Skin of body (tissue), 3 donors: ENCODE measurements at places on chromosomes 16 and 17. TPM values are rescaled to one million over a fixed set of nuclear protein-coding genes. Genes with fewer than 3 reads are reported as not detected.

Gene KRTAP2-3
- total RNA-seq = 0.30 TPM

Gene CDH5
- total RNA-seq = 28.5 TPM

Gene TSNAXIP1
- 0.59 TPM for total RNA-seq

Gene NPIPB12
- 28.1 TPM for total RNA-seq

Gene P2RX5
- 1.5 TPM for total RNA-seq

Gene P2RX1
- 2.6 TPM for total RNA-seq

Gene APOBR
- 1.7 TPM for total RNA-seq

Gene CCL17
- total RNA-seq = 0.49 TPM

Gene TMEM92
- 0.20 TPM for total RNA-seq

Gene CACNG1
- 5.4 TPM for total RNA-seq

Gene TP53TG3F
- total RNA-seq = not detected

Gene HOXB1
- total RNA-seq = not detected

Gene CD300C
- 0.39 TPM for total RNA-seq

Gene KRTAP9-2
- total RNA-seq = 6.3 TPM

Gene KCNJ18
- total RNA-seq = not detected

Gene OR3A3
- total RNA-seq = not detected

Gene LYZL6
- total RNA-seq = not detected

Gene GPRC5C
- 15.4 TPM for total RNA-seq

Gene MYH8
- total RNA-seq = 442 TPM

Gene STH
- not detected for total RNA-seq

Gene SP6
- total RNA-seq = 10.2 TPM

Gene ENO3
- 378 TPM for total RNA-seq

Gene SALL1
- not detected for total RNA-seq

Gene C16orf74
- 5.2 TPM for total RNA-seq

Gene GRIN2A
- 0.10 TPM for total RNA-seq

Gene UTS2R
- total RNA-seq = 0.20 TPM

Gene MARVELD3
- 3.0 TPM for total RNA-seq

Gene LGALS9B
- total RNA-seq = 1.2 TPM
